ENCODE measurements at places on chromosomes 2 and 18. TPM values are rescaled to one million over a fixed set of nuclear protein-coding genes. Genes with fewer than 3 reads are reported as not detected.

Gene TAF4B
- total RNA-seq = 3.4 TPM

Gene AMER3
- total RNA-seq = 45.4 TPM

Gene IL1B
- 2.2 TPM for total RNA-seq

Gene GNLY
- total RNA-seq = 0.31 TPM

Gene RAB27B
- 17.2 TPM for total RNA-seq

Gene KATNAL2
- 3.1 TPM for total RNA-seq

Gene SPRED2
- total RNA-seq = 21.0 TPM

Gene PLEKHM3
- total RNA-seq = 68.9 TPM

Gene PLGLB1
- total RNA-seq = 44.1 TPM

Gene ATP5MC3
- 42.9 TPM for total RNA-seq

Gene CD302
- 1.9 TPM for total RNA-seq

Gene TMEM247
- not detected for total RNA-seq

Gene IL36B
- not detected for total RNA-seq

Gene SGPP2
- total RNA-seq = 1.3 TPM

Gene TM4SF20
- total RNA-seq = not detected

Gene SRSF7
- 122 TPM for total RNA-seq

Gene KCNE4
- total RNA-seq = 0.94 TPM

Gene CCDC102B
- 20.0 TPM for total RNA-seq

Gene MRPL44
- total RNA-seq = 43.8 TPM

Gene DCDC2C
- total RNA-seq = 1.6 TPM

Gene IL18R1
- total RNA-seq = 0.63 TPM

Gene FOSL2
- 6.6 TPM for total RNA-seq

Gene PROM2
- total RNA-seq = 9.4 TPM

Gene SANBR
- 98.6 TPM for total RNA-seq

Gene SPC25
- total RNA-seq = 5.9 TPM

Gene MEX3C
- total RNA-seq = 102 TPM

Gene USP37
- total RNA-seq = 43.8 TPM

Gene SLC9A2
- total RNA-seq = 0.63 TPM

Gene FOXI3
- 0.63 TPM for total RNA-seq

Gene IL1R1
- total RNA-seq = 0.31 TPM

Gene EMX1
- 27.9 TPM for total RNA-seq

Gene YWHAQ
- 526 TPM for total RNA-seq

Gene MATN3
- total RNA-seq = 1.3 TPM

Gene REG3A
- not detected for total RNA-seq

Gene MAPRE3
- total RNA-seq = 35.7 TPM

Gene BCL11A
- total RNA-seq = 313 TPM

Gene IHH
- not detected for total RNA-seq

All from parietal lobe (tissue), 2 donors.